Cortex of kidney (tissue), 1 donor: ENCODE measurements at places on chromosomes 2 and 18.

DNA sequence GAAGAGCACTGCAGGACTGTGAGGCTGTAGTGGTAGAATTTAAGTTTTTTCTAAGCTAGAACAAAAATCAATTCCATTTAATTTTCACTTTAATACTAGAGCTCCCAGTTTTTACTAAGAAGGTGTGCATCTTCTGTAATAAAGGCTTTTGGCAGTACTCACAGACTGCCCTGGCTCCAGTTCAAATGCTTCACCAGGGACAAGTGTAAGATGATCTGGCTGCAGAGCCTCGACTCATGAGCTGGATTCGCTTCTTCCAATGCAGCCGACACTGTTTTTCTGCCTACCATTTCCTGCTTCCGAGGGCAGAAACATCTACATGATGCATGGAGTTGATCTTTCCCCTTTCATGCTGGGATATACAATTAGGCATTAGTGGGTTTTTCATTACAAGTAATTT lies 87.0 kb downstream of the FARSB start:
- DNase-seq = no peak

DNA sequence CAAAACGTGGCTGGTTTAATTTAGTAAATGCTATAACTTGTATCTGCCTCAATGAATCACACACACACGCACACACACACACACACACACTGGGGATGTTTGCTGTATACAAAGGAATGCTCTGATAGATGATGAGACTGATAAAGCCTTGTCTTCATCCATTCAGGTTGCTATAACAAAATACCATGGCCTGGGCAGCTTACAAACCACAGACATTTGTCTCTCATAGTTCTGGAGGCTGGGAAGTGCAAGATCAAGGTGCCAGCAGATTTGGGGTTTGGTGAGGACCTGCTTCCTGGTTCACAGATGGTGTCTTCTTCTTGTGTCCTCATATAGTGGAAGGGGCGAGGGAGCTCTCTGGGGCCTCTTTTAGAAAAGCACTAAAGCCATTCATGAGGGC lies 149.5 kb upstream of the HDAC4 start:
- no peak for DNase-seq

DNA sequence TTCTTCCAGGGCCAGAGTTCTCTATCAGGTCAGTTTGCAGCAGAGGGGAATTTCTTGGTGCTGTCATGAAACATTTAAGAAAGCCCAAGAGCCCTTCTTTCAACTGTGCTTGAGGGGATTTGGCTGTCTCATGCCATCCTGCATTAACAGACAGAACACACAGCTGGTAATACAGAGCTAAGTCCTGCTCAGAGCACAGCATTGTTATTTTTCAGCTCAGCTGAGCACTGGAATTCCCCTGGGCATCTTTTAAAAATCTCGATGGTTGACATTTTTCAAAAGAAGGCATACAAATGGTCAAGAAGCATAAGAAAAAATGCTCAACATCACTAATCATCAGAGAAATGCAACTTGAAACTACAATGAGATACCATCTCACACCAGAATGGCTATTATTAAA lies 14.9 kb upstream of the IL1R2 start:
- DNase-seq = no peak

GRCh38 chr2:222452422-222452950 lies 28.1 kb downstream of the SGPP2 start:
- DNase-seq = no peak

DNA sequence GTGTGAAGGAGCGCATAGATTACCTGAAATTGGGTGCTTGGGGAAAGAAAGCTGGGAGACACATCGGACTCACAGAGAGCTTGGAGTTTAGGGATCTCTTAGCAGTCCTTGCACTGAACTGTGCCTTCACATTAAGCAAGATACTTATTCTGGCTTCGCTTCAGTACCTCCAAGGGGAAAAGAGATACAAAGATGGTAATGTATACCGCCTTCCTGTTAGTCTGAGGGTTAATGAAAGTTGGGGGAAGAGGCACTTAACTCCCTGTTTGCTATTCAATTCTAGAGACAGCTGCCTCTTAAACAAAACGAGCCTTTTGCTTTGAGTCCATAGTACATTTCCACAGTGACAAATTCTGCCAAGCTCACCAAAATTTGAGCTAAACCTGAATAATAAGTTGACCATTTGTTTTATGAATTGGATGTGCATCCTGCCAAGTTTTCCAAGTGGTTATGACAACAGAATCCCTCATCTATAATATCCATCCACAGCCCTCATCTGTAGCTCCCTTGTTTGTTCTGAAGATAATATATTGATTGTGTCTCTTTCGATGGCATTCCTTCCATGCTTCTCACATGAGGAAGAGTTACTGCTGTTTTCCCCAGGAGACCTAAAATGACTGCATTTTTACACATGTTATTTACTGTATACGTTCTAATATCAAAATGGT lies 287.1 kb upstream of the ATP5MC3 start:
- DNase-seq = no peak

DNA sequence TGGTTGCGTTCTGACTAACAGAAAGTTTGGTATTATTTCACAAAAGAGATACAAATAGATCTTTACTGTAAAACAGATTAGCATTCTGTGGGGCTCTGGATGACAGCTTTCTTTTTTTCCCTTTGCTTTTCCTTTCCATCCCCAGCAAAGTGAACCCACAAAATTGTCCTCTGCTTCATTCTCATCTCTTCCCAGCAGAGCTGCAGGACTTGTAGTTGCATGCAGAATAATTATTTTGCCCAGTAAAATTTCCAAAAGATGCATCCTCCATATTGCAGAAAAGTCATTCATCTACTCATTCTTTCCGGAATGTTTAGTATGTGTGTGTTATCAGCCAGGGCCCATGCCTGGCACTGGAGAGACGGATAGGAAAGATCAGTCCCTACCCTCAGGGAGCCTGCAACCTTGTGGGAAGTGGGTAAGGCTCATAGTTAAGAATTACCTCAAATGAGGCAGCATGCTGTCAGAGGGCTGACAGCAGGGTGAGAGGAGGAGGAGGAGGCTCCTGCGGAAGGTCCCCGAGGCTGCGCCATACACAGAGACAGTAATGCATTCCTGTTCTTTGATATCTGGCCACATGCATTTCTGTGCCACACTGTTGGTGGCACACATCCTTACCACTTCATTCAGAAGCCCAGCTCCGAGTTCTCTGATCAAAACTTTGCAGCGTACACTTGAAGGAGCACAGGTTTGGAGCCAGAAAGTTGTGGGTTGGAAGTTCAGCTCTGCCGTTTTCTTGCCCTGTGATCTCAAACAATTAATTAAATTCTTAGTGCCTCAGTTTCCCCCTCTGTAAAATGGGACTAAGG lies 225.4 kb downstream of the MYCN start:
- DNase-seq = no peak

DNA sequence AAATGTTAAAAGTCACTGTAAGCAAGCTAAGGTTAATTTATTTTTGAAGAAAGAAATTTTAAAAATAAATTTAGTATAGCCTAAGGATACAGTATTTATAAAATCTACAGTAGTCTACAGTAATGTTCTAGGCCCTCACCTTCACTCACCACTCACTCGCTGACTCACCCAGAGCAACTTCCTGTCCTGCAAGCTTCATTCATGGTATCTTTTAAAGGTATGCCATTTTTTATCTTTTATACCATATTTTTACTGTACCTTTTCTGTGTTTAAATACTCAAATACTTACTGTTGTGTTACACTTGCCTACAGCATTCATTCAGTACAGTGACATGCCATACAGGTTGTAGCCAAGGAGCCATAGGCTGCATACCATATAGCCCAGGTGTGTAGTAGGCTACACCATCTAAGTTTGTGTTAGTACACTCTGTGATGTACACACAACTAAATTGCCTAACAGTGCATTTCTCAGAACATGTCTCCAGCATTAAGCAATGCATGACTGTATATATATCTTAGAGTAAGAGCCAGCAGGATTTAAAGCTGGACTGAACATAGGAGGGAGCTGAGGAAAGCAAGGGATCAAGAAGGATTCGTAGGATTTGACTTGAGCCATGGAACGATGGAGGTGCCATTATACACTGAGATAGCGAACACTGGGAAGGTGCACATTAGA lies 83.1 kb upstream of the KLF7 start:
- DNase-seq = no peak

DNA sequence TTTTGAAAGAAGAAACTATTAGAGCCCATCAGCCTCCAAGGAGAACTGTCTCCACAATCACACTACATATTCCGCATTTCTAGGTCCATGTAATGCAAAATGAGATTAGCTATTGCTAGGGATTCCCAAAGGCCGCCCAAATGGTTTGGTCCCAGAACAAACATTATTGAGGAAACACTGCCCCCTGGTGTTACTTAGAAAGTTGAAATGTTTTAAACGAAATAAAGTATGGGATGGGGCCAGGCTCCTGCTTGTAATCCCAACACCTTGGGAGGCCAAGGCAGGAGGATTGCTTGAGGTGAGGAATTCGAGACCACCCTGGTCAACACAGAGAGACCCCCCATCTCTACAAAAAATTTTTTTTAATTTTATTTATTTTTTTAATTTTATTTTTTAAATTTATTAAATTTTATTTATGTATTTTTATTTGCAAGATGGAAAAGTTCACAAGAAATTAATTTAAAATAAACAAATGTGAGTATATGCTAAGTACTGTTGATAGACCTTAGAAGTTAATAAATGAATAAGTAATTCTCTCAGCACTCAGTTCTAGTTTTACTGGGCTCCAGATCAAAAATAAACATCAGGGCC lies 5.5 kb downstream of the NHEJ1 start:
- DNase-seq = no peak

GRCh38 chr2:429575-430254 lies 141.8 kb upstream of the ALKAL2 start:
- DNase-seq = no peak

DNA sequence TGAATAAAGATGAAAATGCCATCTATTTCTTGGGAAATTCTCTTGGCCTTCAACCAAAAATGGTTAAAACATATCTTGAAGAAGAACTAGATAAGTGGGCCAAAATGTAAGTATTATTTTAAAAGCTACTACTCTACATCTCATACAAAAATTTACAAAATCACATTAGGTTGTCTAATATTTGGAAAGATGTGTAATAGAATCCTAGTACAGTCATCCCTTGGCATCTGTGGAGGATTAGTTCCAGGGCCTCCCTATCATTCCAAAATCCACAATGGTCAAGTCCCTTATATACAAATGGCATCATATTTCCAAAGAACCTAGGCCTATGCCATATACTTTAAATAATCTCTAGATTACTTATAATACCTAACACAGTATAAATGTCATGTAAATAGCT lies 41.2 kb downstream of the KYNU start:
- no peak for DNase-seq

GRCh38 chr2:127149384-127149783 lies 42.4 kb upstream of the BIN1 start:
- no peak for DNase-seq

- no peak for DNase-seq
These were observed 5.5 kb upstream of the TSPYL6 start for GRCh38 chr2:54261537-54261936.

DNA sequence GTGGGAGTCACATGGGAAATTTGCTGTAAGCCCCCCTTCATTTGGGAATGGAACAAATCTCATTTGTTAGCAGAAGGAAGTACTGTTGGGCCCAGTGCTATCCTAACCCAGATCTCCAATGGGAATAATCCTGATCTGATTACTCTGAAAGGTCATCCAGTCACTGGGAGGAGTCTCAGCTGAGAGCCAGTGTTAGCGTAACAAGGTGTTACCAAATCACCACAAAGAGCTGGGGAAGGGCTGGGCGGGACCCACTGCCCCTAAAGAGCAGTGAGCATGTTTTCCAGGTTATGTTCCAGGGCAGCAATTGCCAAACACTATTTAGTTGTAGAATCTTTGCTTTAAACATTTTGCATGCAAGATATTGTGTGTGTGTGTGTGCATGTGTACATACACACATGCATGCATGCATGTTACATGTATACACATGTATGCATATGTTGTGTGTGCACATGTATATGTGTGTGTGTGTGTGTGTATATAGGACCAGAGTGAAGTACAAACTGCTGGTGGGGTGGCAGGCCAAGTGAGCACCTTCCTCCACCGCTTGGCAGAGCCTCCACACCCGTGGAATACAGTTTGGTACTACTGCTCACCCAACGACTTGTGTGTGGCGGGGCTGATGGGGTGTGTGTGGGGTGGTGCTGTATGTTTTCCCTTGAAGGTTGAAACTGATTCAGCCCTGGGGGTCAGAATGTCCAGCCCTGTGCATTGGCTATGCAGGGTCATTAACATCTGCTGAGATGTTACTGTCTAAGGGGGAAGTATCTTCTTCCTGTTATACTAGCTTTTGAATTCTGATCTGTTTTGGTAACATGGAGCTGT lies 15.2 kb downstream of the INPP5D start:
- DNase-seq = no peak

GRCh38 chr2:187783446-187783845 lies 229.2 kb upstream of the TFPI start:
- no peak for DNase-seq

GRCh38 chr2:27638037-27638637 lies 9.3 kb downstream of the GPN1 start:
- DNase-seq = no peak

DNA sequence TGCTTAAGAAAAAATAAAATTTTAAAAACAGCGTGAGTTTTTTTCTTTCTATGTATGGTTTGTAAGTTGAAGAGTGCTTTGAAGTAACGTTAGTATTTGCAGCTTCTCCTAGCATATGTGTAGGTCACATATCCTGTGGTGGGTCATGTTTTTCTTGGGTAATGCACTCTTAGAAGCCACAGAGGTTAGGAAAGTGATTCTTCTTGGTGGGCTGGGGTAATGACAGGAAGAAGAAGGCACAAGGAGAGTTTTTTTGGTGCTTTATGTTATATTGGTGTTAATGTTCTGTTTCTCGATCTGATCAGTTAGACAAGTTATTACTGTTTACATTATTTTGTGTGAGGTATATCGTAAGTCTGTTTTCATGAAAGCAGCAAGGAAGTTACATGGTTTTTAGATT lies 109.0 kb downstream of the ICA1L start:
- DNase-seq = no peak

DNA sequence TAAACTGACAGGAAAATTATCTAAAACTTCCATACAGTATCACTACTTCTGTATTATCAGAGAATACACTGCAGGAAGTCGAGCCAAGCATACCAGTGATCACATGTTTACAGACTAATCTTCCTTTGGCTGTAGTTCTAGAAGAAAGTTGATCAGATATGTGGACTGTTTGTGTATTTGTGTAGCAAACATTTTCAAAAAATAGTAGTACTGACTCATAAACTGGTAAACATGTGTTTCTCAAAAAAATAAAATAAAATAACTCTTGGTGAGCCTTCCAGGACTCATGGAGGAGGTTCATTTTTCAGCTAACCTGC lies 148.9 kb upstream of the SLC39A10 start:
- no peak for DNase-seq
